WTC11 (cell line): ENCODE measurements at places on chromosomes 1 and 21.

DNA sequence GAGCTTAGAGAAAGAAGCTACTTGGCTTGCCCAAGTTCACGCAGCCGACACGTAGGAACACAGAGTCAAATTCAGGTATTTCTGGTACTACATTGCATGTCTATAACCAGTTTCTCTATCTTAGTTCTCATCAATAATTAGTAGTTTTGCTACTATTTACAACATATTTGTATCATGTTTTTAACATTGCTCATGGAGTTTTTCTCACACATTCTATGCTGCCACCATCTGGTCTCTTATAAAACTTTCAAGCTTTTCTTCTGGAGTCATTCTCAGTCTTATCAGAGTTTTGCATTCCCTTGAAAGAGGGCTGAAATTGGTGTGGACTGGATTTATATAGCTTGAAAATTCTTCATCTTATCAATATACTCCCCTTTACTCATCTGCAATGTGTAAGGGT, 118.8 kb upstream of the PALMD start:
- peaks cover 27% of the 10 kb centered on the region for H3K4me1 ChIP-seq
- no peak for DNase-seq
- no peaks in the 10 kb centered on the region for H3K27me3 ChIP-seq
- H3K36me3 ChIP-seq = peaks cover 3% of the 10 kb centered on the region; the same call in 1 of the 2 replicates
- no peak overlapping the region for H3K27ac ChIP-seq

- H3K36me3 ChIP-seq = no peaks in the 10 kb centered on the region
- peaks cover 17% of the 10 kb centered on the region for H3K27me3 ChIP-seq
- peak overlapping the region; percentile 67 for H3K4me3 ChIP-seq
- H3K27ac ChIP-seq = no peak overlapping the region
Observed at GRCh38 chr1:156910309-156910782, 10.1 kb upstream of the LRRC71 start.

DNA sequence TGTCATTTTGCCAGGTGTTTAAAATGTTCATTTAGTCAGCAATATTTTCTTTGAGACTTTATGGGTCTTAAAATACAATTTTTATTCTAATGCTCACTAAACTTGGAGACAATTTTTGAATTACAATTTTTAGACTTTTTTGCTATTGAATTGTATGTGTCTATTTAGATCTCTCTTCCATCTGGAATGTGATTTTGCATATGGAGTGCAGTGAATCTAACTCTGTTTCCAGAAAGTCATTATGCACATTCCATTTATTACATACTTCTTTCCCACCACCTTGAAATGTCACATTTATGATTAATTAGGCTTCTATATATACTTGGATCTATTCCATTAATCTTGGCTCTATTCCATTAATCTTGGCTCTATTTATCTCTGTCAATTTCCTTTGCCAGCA, 5.6 kb upstream of the TSPEAR start:
- H3K27ac ChIP-seq = no peak overlapping the region
- H3K4me1 ChIP-seq = peaks cover 48% of the 10 kb centered on the region
- no peaks in the 10 kb centered on the region for H3K36me3 ChIP-seq
- no peak for DNase-seq
- H3K4me3 ChIP-seq = no peak overlapping the region

GRCh38 chr21:45887120-45887611, 94.4 kb upstream of the COL6A1 start:
- no peaks in the 10 kb centered on the region for H3K36me3 ChIP-seq
- no peaks in the 10 kb centered on the region for H3K4me1 ChIP-seq
- no peak overlapping the region for H3K4me3 ChIP-seq
- H3K27me3 ChIP-seq = no peaks in the 10 kb centered on the region; the same call in none of the 2 replicates
- DNase-seq = no peak
- H3K27ac ChIP-seq = no peak overlapping the region

DNA sequence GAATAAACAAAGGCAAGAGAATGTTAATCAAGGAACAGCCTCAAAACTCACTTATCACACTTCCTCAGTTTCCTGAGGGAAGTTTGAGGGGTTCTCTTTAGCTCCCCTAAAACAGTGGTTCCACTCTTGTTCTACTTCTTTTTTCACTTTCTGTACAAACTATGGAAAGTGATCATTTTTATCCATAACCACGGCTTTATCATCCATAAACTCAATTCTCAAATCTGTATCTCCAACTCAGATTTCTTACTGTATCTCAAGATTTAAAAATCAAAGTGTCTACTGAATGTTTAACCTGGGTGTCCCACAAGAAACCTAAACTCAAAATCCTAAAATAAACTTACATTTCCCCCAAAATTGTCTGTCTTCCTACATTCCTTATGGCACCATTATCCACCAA, 3.9 kb downstream of the PFDN2 start:
- peaks cover 3% of the 10 kb centered on the region; the same call in 1 of the 2 replicates for H3K36me3 ChIP-seq
- no peak overlapping the region for H3K4me3 ChIP-seq
- H3K27me3 ChIP-seq = no peaks in the 10 kb centered on the region
- DNase-seq = no peak
- H3K4me1 ChIP-seq = peaks cover 18% of the 10 kb centered on the region

GRCh38 chr1:233304489-233305102, 9.1 kb upstream of the PCNX2 start:
- no peak overlapping the region for H3K4me3 ChIP-seq
- no peaks in the 10 kb centered on the region for H3K27me3 ChIP-seq
- peaks cover 10% of the 10 kb centered on the region for H3K4me1 ChIP-seq
- peaks cover 12% of the 10 kb centered on the region for H3K36me3 ChIP-seq

DNA sequence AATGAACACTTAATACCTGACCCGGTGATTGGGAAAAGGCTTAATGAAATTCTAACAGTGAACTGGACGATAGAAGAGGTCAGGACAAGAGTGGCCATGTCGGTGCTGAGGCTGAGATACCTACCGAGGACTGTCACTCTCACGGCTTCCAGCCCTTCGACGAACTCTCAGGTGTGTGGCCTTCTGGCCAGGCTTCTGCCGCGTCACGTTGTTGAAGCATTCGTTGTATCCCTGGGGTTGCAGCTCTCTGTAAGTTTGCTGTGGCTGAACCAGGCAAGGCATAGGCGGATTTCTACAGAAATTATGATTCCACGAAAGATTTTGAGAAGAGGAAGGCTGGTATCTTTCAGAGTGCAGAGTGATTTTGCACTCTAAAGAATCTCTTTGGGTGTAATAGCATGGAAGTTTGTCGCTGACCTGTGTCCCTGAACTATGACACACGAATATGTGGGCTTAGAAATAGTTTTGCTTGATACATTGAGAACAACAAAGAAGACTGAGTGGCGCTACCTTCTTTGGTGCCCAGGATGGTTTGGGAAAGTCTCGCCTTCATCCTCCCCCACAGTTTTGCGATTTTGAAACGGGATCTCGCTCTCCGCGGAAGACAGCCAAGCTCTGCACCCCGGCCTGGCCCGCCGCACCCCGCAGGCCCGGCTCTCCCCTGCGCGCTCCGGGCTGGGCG, 403 bp upstream of the EPHX4 start:
- DNase-seq = peak; percentile 19
- peaks cover 27% of the 10 kb centered on the region for H3K27me3 ChIP-seq
- H3K4me3 ChIP-seq = peak overlapping the region; percentile 82

- DNase-seq = no peak
- H3K27me3 ChIP-seq = peaks cover 3% of the 10 kb centered on the region
- H3K36me3 ChIP-seq = peaks cover 32% of the 10 kb centered on the region
- H3K4me3 ChIP-seq = no peak overlapping the region
- no peak overlapping the region for H3K27ac ChIP-seq
Observed at GRCh38 chr1:236916131-236916800, 88.0 kb downstream of the MT1HL1 start.

- no peak overlapping the region for H3K4me3 ChIP-seq
- peaks cover 11% of the 10 kb centered on the region for H3K27me3 ChIP-seq
- H3K27ac ChIP-seq = peak overlapping the region; percentile 26; the same call in 1 of the 2 replicates
Observed at GRCh38 chr21:41500931-41501381, 7.0 kb downstream of the TMPRSS2 start.

GRCh38 chr1:76729142-76729541, 138.1 kb upstream of the ST6GALNAC5 start:
- no peaks in the 10 kb centered on the region for H3K27me3 ChIP-seq
- peaks cover 12% of the 10 kb centered on the region for H3K4me1 ChIP-seq
- DNase-seq = no peak

GRCh38 chr1:41003640-41004220, 17.8 kb downstream of the SLFNL1 start:
- peaks cover 87% of the 10 kb centered on the region for H3K36me3 ChIP-seq
- no peaks in the 10 kb centered on the region for H3K27me3 ChIP-seq
- no peak for DNase-seq
- no peak overlapping the region for H3K4me3 ChIP-seq
- no peak overlapping the region for H3K27ac ChIP-seq
- H3K4me1 ChIP-seq = no peaks in the 10 kb centered on the region

DNA sequence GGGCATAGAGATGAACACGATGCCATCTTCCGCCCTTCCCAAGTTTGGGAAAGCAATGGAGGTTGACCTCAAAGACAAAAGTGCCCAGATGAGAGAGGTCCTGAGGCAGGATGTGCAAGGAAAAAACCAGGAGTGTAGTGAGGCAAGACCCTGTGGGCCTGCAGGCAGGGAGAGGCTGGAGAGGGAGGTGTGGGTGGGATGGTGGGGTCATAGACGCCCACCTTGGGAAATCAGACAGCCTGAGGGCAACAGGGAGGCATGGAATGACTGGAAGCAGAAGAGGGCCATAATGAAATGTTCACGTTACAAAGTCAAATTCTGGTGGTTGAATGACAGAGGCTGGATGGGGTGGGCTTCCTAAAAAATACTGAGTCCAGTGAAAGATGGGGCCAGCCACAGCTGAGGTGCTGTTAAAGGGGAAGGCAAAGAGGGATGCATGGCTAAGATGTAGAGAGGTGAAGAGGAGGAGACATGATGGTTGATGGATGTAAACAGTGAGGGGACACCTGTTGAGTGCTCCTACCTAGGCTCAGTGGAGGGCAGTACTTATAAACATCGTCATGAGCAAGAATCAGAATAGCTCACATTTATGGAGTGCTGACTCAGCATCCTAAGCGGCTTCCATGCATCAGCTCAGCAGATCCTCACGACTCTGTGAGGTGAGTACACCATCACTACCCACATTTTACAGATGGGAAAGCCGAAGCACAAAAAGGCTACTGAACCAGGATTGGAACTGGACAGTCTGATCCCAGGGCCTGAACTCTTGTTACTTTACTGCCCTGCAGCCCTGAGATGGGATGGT, 42.0 kb downstream of the GRIK3 start:
- no peaks in the 10 kb centered on the region; the same call in 1 of the 2 replicates for H3K27me3 ChIP-seq
- no peaks in the 10 kb centered on the region for H3K36me3 ChIP-seq
- no peaks in the 10 kb centered on the region for H3K4me1 ChIP-seq

GRCh38 chr1:173478094-173478674, 1.0 kb downstream of the PRDX6 start:
- H3K4me1 ChIP-seq = peaks cover 44% of the 10 kb centered on the region
- DNase-seq = no peak
- H3K27ac ChIP-seq = peak overlapping the region; percentile 96
- peaks cover 68% of the 10 kb centered on the region for H3K36me3 ChIP-seq

DNA sequence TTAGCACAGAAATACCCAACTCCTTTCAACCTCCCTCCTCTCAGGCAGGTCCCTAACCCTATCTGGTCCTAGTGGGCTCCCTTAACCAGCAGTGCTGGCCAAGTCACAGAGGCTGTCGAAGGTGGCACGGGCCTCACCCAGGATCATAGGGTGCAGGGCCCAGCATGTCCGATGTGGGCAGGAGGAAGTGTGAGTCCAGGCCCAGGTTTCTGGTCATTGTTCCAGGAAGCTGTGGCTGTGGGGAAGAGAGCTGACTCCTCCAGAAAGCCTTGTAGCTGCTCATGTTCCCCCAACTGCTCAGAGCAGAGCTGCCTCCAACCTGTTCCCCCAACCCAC, 2.4 kb downstream of the CCDC17 start:
- H3K27ac ChIP-seq = 0 out of 2 replicates have a peak overlapping the region, but pooled peaks have one; percentile 27
- no peak for DNase-seq
- peaks cover 31% of the 10 kb centered on the region for H3K36me3 ChIP-seq
- no peak overlapping the region for H3K4me3 ChIP-seq
- no peaks in the 10 kb centered on the region for H3K27me3 ChIP-seq
- peaks cover 4% of the 10 kb centered on the region; the same call in 1 of the 2 replicates for H3K4me1 ChIP-seq

GRCh38 chr1:170075186-170075585, 691 bp upstream of the KIFAP3 start:
- H3K27ac ChIP-seq = peak overlapping the region; percentile 71
- peaks cover 3% of the 10 kb centered on the region for H3K36me3 ChIP-seq
- no peak for DNase-seq
- peaks cover 9% of the 10 kb centered on the region for H3K4me1 ChIP-seq

DNA sequence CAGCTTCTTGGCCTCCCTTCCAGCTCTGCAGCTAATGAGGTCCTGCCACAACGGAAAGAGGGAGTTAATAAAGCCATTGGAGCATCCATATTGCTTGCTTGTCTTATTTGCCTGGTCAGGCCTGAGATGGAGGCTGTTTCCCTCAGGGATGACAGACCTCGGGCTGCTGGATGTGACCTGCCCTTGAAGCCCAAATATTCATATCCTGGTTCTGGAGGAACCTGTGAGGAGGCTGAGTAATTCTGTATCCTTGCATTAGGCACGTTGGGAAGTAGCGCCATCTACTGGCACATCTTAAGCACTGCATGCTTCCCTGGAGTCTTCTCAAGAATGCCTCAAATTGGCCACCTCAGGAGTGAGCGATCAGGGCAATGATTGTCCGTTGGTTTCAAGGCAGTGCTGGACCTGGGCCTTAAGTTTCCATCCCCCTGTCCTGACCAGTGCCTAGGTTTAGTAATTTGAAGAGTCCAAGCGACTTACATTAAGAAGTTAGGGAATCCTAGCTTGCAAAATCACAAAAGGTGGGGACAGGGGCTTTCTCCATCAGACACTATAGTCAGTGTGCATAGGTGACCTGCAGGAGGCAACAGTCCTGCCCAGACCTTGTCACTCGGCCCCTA, 13.8 kb upstream of the NASP start:
- H3K4me3 ChIP-seq = no peak overlapping the region
- H3K4me1 ChIP-seq = peaks cover 30% of the 10 kb centered on the region
- DNase-seq = peak; percentile 79

GRCh38 chr1:35866991-35867390, 16.0 kb upstream of the AGO1 start:
- H3K27ac ChIP-seq = no peak overlapping the region
- no peaks in the 10 kb centered on the region for H3K36me3 ChIP-seq
- H3K4me1 ChIP-seq = peaks cover 3% of the 10 kb centered on the region; the same call in 1 of the 2 replicates
- no peaks in the 10 kb centered on the region for H3K27me3 ChIP-seq
- no peak overlapping the region for H3K4me3 ChIP-seq
- DNase-seq = no peak

- H3K27me3 ChIP-seq = no peaks in the 10 kb centered on the region
- H3K4me3 ChIP-seq = no peak overlapping the region
- H3K27ac ChIP-seq = peak overlapping the region; percentile 5; the same call in 1 of the 2 replicates
- H3K36me3 ChIP-seq = peaks cover 34% of the 10 kb centered on the region
- H3K4me1 ChIP-seq = peaks cover 21% of the 10 kb centered on the region
Observed at GRCh38 chr1:230327892-230328284, 98.2 kb downstream of the PGBD5 start.

DNA sequence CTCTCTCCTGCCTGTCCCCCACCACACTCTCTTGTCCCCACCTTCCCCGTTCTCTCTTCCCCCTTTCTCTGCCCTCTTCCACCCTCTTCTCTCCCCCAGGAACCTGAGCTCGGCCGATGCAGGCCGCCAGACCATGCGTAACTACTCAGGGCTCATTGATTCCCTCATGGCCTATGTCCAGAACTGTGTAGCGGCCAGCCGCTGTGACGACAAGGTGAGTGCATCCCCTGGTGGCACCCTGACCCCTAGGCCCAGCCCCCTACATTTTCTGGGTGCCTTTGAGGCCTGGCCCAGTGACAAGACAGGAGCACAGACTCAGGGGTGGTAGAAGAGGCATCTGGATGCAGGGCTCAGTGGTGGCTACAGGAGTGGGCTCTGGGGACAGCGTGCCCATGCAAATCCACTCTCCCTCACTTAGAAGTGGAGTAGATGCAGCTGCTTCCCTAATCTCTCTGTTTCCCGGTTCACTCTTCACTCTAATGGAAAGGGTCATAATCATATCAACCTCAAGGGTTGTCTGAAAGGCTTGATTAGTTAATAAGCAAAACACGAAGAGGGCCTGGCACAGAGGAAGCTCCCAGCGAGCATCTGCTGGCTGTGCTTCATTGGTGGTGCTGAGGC, 37.0 kb downstream of the PKP1 start:
- H3K36me3 ChIP-seq = no peaks in the 10 kb centered on the region
- H3K27me3 ChIP-seq = no peaks in the 10 kb centered on the region; the same call in 1 of the 2 replicates
- no peaks in the 10 kb centered on the region for H3K4me1 ChIP-seq
